ENCODE measurements at places on chromosomes 13 and 19.

DNA sequence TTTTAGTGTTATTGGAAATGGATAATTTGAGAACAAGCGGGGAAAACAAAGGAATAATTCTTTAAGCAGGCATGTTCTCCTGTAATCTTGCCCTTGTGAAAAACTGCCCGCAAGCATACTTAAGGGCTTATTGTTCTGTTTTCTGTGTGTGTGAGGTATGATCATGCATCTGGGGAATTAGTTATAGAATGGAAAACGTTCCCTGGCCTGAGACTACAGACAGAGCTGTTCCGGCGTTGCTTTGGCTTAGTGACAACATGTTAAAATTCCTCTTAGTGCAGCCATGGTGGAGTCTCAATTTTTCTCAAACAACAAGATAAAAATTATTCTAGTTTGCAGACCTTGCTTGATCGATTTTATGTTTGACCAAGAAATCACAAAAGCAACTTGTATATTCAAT lies 560.2 kb upstream of the SPRY2 start:
- no peak for DNase-seq

GRCh38 chr13:63167699-63168337 lies 1752.2 kb upstream of the PCDH20 start:
- no peak for DNase-seq

DNA sequence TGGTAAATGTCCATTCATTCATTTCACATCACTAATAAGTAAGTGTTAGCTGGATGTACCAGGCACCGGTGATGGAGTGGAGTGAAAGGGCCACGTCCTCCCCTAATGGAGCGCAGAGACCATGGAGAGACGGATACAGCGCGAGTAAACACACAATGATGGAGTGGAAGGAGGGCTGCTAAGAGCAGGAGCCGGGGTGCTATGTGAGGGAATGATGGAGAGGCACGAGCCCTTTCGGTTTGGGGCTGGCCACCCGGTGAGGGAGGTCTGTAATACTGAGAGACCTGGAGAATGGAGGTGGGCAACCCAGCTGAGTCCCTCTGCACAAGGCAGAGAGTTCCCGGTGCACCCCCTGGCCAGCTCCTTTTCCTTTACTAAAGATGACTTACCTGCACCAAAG lies 53.7 kb downstream of the PEPD start:
- no peak for DNase-seq

DNA sequence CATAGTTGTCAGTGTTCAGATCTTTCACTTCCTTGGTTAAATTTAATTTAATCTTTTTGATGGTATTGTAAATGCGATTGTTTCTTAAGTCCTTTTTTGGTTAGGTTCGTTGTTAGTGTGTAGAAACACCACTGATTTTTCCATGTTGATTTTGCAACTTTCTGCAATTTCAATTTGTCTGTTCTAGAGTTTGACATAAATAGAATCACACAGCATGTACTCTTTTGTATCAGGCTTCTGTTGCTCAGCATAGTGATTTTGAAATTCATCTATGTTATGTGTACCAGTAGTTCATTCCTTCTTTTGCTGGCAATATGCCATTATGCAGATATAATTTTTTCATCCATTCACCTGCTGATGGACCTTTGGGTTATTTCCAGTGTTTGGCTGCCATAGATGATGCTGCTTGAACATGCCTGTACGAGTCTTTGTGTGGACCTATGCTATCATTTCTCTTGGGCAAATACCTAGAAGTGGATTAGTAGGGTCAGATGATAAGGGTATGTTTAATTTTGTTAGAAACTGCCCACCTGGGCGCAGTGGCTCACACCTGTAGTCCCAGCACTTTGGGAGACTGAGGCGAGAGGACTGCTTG lies 33.1 kb downstream of the BICRA start:
- DNase-seq, result no peak

DNA sequence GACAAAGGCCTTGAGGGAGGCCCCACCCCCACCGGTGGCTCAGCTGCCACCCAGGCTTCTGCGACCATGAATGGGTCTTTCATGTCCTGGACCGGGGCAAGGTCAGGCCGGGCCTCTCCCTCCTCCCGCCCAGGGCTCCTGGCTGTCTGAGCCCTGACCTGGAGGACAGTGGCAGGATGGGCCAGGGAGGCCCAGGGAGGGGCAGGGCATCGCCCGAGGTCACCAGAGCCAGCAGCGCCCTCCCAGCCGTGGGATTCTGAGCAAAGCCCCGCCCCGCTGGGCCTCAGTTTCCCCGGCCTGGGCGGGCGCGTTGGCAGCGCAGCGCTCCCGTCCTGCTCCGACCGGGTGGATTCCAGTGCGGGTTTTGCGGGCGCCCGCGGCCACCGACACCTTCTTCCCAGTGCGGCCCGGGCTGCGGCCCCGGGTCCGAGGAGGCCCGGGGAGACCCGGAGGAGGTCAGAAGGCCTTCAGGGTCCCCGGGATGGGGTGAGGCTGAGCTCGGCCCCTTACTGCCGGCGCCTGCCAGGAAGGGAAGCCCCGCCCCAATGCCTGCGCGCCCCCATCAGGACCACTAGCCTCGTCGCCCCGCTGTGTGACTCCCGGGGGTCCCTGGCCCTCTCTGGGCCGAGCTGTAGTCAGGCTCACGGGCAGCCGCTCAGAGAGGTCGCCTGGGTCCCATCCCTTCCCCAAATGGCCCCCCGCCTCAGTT lies 24.6 kb upstream of the SEMA6B start:
- DNase-seq, result no peak

DNA sequence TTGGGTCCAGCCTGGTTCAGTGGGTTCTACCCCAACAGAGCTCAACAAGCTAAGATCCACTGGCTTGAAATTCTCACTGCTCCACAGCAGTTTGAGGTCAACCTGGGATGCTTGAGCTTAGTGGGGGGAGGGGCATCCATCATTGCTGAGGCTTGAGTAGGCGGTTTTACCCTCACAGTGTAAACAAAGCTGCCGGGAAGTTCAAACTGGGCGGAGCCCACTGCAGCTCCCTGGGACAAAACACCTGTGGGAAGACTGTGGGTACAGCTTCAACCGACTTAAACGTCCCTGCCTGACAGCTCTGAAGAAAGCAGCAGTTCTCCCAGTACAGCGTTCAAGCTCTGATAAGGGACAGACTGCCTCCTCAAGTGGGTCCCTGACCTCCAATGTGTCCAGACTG lies 1161.9 kb downstream of the UQCRFS1 start:
- DNase-seq, result no peak

Data from activated T-cell treated with anti-CD3 and anti-CD28 coated beads for 48 hours (primary cell).